ENCODE measurements at places on chromosomes 3 and 15.

DNA sequence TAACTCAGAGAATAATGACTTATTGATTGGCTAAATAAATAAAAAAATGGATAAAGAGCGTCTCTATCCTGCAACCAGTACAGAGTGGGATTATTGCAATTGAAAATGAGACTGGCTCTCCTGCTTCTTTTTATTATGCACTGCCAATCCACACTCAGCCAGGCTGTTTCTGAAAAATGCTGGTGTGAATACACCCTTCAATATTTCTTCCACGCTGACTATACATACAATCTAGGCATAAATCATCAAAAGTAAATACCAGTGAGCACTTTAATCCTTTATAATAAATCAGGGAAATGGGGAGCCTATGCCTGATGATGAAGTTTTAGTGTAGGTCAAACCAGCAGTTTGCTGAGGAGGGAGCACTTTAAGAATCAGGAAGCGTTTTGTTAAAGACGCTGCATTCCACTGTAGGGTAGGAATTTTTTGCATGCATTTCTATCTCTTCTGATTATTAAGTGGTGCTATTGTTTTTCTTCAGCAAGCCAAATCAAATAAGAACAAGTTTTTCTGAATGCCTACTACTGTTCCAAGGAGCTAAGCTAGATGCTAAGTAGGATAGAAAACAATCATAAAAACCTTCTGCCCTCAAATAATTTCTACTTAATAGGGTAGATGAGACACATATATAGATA is 781.5 kb downstream of the TBL1XR1 start:
- DNase-seq, result no peak

DNA sequence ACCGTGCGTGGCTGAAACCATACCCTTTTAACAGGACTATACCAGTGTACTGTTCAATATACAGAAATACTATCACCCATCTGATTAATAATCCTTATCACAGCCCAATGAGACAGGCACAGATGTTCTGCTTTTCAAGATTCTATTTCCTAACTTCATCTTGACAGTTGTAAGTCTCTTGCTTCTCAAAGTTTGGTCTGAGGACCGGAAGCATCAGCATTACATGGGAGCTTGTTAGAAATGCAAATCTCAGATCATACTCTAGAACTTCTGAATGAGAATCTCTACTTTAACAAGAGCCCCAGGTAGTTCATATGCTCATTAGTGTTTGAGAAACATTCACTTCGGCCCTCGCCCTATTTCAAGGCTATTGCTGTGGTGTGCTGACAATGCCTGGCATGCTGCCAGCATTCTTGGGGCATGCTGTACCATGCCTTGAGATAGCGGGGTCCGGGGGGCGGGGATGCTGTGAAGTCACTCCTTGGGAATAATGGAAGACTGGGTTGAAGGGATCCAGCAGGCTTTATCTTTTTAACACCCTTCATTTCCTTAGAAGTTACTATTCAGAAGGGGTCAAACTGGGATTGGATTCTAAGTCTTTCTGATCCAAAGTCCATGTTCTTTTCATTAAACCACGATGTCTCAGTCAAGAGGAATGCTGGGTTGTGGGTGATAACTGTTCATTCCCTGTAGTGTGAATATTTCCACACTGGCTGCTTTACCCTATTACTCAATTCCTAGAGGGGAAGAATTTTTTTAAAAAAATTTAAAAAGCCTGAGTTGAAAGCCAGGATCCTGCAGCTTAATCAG is 194.7 kb downstream of the LPP start:
- DNase-seq, result peak; percentile 92

GRCh38 chr15:32903591-32904290 is 185.9 kb downstream of the GREM1 start:
- DNase-seq, result no peak

GRCh38 chr15:31195871-31196270 is 94.3 kb upstream of the TRPM1 start:
- DNase-seq, result no peak

GRCh38 chr3:123066896-123067688 is at the start of gene PDIA5:
TSS of gene PDIA5 (plus strand) at chr3:123067025. CDS start at chr3:123067165, 140 bp downstream.
- peak; percentile 56 for DNase-seq

DNA sequence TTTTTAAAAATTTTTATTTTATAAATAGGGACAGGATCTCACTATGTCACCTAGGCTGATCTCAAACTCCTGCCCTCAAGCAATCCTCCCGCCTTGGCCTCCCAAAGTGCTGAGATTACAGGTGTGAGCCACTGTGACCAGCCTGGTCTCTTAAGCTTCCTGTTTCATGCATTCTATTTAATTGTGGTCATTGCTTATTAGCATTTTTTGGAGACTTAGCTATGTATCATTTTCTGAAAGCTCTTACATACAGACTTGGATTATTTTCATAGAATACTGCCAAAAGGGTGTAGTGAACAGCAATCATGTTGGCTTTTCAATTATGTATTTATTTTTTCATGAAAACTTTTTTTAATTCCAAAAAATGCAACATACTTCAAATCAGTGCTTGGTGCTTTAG is 51.5 kb upstream of the DCUN1D1 start:
- DNase-seq, result no peak

DNA sequence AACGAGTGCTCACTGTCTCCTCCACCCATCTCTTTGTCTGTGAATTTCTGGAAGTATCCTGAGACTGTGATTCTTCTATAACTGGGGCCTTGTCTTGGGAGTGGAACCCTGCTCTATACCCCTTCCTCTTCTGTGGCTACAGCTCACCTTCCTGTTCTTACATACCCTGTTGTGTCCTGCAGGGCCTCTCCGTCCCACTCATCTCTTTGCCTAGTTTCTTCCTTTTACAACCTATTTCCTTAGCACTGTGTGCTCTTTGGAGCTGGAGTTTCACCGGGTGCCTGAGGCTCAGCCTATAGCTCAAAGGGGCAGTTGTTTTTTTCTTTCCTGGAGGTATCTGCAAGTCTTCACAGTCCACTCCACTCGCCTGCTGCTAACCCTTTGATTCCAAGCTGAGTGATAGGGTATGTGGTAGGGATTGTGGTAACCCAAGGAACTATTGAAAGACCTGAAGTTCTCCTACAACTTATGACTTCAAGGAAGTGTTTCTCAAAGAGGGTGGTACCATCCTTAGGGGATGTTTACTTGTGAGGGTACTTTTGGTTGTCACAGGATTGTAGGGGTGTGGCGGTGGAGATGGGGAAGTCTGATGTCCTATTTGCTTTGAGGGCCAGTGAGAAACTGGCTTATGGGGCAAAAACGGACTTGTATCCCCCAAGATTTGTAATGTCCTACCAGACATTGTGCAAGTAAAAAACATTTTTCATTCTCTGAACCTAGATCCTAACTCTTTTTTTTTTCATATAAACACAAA is 66.6 kb upstream of the ARL8B start:
- DNase-seq, result no peak

DNA sequence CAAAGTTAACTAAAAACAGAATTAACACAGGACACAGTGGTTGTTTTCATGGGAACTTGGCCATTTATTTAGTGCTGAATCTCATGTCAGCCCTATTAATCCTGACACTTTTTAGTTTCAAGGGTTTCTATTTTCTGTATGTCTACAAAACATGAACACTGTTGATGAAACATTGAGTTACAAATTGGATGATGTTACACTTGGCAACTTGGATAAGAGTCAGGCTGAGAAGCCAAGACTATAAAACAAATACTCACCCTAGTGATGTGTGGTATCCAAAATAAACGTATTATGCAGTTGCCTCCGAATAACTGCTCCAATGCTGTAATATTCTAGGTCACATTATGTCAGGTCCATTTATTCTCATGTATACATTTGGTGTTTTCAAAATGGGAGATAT is 349.6 kb downstream of the ZIC1 start:
- DNase-seq, result no peak

DNA sequence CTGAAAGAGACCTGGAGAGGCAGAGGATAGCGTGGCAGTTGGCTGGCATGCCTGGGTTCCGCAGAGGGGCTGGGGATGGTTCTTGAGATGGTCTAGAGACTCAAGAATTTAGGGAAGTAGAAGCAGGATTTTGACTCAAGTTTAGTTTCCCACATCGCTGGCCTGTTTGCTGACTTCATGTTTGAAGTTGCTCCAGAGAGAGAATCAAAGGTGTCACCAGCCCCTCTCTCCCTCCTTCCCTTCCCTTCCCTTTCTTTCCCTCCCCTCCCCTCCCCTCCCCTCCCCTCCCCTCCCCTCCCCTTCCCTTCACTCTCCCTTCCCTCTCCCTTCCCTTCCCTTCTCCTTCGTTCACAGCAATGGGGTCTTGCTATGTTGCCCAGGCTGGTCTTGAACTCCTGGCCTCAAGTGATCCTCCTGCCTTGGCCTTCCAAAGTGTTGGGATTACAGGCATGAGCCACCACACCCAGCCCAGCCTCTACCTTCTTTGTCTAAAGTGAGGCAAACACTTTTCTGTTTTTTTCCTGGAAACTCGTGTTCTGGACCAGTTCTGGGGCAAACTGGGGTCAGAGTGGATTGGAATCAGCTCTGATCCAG is 10.2 kb downstream of the CHRD start:
- no peak for DNase-seq

- no peak for DNase-seq
Observed at GRCh38 chr15:41689834-41690233, 29.6 kb downstream of the MGA start.
